ENCODE measurements at places on chromosomes 1 and 21.

GRCh38 chr1:11999236-11999635 lies 19.0 kb downstream of the MFN2 start:
- H3K36me3 ChIP-seq: peaks cover 39% of the 10 kb centered on the region
- no peaks in the 10 kb centered on the region for H3K4me1 ChIP-seq
- no peak for DNase-seq
- H3K27ac ChIP-seq: no peak overlapping the region
- no peaks in the 10 kb centered on the region for H3K27me3 ChIP-seq

- peaks cover 47% of the 10 kb centered on the region for H3K4me1 ChIP-seq
- peaks cover 19% of the 10 kb centered on the region for H3K27me3 ChIP-seq
- H3K36me3 ChIP-seq: no peaks in the 10 kb centered on the region
- peak overlapping the region; percentile 83 for H3K4me3 ChIP-seq
- peak overlapping the region; percentile 70 for H3K27ac ChIP-seq
Measured at GRCh38 chr1:39898648-39899603, 2.8 kb downstream of the MYCL start.

GRCh38 chr1:11383553-11384169 lies 95.3 kb upstream of the DISP3 start:
- no peaks in the 10 kb centered on the region for H3K4me1 ChIP-seq
- H3K27ac ChIP-seq: no peak overlapping the region
- H3K27me3 ChIP-seq: peaks cover 58% of the 10 kb centered on the region
- no peak for DNase-seq

DNA sequence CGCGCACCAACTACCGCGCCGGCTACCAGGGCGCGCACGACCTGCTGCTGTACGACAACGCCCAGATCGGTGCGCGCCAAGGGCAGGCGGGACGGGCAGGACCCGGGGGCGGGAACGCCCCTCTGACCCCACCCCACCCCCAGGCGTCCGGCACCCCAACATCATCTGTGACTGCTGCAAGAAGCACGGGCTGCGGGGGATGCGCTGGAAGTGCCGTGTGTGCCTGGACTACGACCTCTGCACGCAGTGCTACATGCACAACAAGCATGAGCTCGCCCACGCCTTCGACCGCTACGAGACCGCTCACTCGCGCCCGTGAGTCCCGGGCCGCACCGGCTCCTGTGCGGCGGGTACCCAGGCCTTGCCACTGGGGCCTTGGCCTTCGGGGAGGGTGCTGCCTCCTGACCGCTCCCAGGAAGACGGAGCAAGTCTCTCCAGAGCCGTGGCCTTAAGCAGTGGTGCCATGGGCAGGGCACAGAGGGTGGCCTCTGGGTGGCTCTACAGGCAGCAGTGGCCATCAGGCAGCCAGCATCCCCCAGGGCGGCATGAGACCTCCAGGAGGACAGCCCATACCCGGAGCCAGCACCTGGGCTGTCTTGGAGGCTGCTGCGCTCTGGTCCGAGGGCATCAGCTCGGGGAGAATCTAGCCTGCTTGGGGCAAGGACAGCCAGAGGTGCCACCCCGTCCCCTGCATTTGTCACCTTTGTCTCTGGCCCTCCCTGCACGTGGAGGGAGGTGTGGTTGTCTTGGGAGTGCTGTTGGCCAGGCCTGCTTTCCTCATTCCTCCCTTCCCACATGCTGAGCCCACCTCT lies 8.1 kb upstream of the MMP23B start:
- H3K36me3 ChIP-seq: peaks cover under 1% of the 10 kb centered on the region
- no peaks in the 10 kb centered on the region for H3K27me3 ChIP-seq
- H3K27ac ChIP-seq: no peak overlapping the region
- H3K4me3 ChIP-seq: no peak overlapping the region
- DNase-seq: no peak

- DNase-seq: no peak
- H3K36me3 ChIP-seq: no peaks in the 10 kb centered on the region
- no peaks in the 10 kb centered on the region for H3K27me3 ChIP-seq
- no peak overlapping the region for H3K4me3 ChIP-seq
- peaks cover 1% of the 10 kb centered on the region for H3K4me1 ChIP-seq
Measured at GRCh38 chr1:79825551-79825950, 819.0 kb upstream of the ADGRL4 start.

GRCh38 chr1:46413596-46413985 lies 19.5 kb downstream of the FAAH start:
- H3K36me3 ChIP-seq: peaks cover 5% of the 10 kb centered on the region
- H3K4me3 ChIP-seq: no peak overlapping the region

DNA sequence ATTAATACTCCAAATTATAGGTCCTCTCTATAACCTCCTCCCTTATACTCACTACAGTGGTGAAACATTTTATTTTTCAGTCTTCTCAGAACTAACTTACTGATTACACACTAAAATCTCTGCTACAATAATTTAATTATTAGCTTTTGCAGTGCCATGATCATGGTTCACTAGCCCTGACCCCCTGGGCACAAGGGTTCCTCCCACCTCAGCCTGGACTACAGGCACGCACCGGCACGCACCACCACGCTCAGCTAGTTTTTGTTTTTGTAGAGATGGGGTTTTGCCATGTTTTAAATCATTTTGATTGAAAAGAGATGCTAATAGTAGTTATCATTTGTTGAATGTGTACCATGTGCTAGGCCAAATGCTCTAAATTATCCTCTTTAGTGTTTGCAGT lies 6.3 kb downstream of the PATJ start:
- no peak for DNase-seq
- no peak overlapping the region for H3K4me3 ChIP-seq
- H3K27ac ChIP-seq: peak overlapping the region; percentile 79
- H3K36me3 ChIP-seq: peaks cover 4% of the 10 kb centered on the region
- H3K4me1 ChIP-seq: peaks cover 33% of the 10 kb centered on the region

DNA sequence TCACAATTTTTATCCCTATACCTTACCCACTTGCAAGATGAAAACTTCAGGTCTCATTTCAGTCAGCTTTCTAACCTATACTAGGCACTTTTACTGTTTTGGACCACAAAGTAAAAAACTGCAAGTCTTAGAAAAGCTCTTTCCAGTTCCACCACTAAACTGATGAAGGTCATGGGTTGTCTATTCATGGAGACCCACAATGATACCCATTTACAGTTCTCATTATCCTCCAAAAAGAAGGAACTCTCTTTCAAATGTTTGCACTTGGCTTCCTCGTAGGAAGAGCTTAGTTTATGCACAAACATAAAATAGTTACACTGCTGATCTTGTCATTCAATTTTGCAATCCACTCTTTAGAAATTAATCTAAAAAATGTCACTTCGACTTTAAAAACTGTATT lies 9.3 kb downstream of the ZNF281 start:
- H3K36me3 ChIP-seq: peaks cover 2% of the 10 kb centered on the region
- no peak overlapping the region for H3K27ac ChIP-seq
- H3K4me1 ChIP-seq: peaks cover 9% of the 10 kb centered on the region
- H3K27me3 ChIP-seq: no peaks in the 10 kb centered on the region
- no peak overlapping the region for H3K4me3 ChIP-seq

DNA sequence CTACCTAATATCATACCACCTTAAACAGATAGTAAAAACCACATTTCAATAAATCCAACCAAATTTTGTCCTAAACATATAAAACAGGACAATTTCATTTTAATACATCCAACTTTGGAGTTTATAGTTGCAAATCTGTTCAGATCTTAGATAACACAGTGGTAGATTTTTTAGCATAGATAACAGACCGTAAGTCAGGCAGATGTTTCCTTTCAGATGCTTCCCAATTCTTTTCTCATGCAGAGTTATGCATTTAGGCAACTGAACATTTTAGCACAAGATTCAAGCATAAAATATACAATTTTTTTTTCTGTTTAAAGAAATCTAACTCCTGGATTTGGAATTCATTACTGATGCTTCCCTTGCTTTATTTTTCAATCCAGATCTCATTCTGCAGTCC lies 156.5 kb upstream of the ZNHIT6 start:
- H3K4me1 ChIP-seq: peaks cover 4% of the 10 kb centered on the region
- no peak overlapping the region for H3K4me3 ChIP-seq
- no peaks in the 10 kb centered on the region for H3K36me3 ChIP-seq
- H3K27me3 ChIP-seq: peaks cover 11% of the 10 kb centered on the region

DNA sequence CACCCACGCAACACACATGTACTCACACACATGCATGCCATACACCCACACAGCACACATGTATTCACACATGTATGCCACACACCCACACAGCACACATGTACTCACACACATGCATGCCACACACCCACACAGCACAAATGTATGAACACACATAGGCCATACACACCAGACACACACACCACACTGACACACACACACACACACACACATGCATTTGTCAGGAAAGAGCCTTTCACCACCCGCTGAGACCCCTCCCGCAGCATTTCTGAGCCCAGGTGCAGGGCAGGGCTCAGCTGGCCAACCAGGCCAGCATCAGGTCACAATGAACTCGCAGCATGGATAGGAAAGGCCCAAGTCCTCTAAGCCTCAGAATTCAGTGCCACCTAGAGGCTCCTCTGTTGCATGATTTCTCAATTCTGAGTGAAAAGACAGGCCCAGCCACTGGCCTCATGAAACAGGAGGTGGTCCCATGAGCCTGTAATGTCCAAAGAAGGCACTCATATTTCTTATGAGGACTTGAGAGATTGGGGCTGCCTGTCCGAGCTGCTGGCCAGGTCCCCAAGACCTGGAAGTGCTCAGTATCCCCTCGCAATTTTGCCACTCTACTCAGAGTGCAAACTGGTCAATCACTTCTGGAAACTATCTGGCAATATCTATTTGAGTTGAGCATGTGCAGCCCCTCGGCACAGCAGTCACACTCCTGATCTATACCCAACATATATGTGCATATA lies 57.3 kb downstream of the PSMG1 start:
- peaks cover 2% of the 10 kb centered on the region for H3K36me3 ChIP-seq
- DNase-seq: no peak
- H3K4me3 ChIP-seq: no peak overlapping the region
- peaks cover 2% of the 10 kb centered on the region for H3K4me1 ChIP-seq

DNA sequence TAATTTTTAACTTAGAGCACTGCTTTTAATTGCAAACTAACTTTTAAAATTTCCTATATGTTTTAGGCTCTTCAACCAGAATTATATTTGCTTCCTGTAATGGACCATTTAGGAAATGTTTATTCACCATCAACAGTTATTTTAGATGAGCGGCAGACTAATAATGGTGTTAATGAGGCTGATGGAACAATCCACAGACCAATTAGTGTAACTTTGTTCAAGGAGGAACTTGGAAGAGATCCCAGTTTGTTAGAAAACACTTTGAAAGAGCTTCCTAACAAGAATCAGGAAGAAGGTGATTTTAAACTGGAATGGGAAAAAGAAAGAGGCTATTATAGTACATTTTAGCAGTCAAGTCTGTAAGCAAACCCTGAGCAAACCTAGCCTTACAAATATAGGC lies 19.4 kb upstream of the GNG5 start:
- no peak overlapping the region for H3K4me3 ChIP-seq
- no peaks in the 10 kb centered on the region for H3K27me3 ChIP-seq
- no peaks in the 10 kb centered on the region for H3K4me1 ChIP-seq
- peaks cover 12% of the 10 kb centered on the region for H3K36me3 ChIP-seq
- H3K27ac ChIP-seq: no peak overlapping the region

DNA sequence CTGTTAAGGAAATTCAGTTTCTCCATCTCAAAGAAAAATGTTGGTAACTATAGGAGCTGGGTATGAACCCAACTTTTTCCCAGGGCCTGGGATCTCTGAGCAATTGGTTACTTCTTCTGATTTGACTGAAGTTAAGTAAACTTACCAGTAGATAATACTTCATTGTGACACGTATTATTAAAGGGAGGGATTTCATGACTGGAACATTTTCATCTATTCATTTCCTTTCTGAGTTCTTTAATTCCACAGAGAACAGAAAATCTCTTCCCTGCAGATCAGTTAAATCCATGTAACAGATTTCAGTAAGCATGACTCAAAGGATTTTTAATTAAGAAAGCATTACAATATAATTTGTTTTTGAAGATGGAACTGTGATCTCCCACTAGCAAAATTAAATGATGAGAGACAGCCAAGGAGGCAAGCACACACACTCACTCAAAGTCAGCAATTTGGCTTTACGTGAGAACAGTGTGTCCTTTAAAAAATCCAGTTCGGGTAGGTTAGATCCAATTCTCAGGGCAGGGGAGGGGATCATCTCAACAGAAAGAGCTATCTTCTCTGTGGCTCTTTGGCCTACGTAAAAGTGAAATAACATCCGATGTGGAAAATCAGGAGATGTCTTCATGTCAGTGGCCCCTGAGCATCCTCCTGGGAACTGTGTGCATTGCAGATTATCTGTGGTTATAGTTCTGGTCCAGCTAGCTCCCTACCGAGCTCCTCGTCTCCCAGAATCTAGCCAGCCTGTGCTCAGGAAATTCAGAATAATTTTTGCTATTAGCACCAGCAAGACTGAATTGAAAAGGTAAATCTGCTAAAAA lies 10.8 kb upstream of the MYOC start:
- no peaks in the 10 kb centered on the region for H3K36me3 ChIP-seq
- no peaks in the 10 kb centered on the region for H3K27me3 ChIP-seq
- H3K27ac ChIP-seq: peak overlapping the region; percentile 19
- H3K4me3 ChIP-seq: no peak overlapping the region

GRCh38 chr1:154350383-154350782 lies 25.1 kb downstream of the ATP8B2 start:
- DNase-seq: no peak
- peaks cover 27% of the 10 kb centered on the region for H3K36me3 ChIP-seq
- peaks cover 25% of the 10 kb centered on the region for H3K27me3 ChIP-seq
- H3K4me1 ChIP-seq: peaks cover 25% of the 10 kb centered on the region

DNA sequence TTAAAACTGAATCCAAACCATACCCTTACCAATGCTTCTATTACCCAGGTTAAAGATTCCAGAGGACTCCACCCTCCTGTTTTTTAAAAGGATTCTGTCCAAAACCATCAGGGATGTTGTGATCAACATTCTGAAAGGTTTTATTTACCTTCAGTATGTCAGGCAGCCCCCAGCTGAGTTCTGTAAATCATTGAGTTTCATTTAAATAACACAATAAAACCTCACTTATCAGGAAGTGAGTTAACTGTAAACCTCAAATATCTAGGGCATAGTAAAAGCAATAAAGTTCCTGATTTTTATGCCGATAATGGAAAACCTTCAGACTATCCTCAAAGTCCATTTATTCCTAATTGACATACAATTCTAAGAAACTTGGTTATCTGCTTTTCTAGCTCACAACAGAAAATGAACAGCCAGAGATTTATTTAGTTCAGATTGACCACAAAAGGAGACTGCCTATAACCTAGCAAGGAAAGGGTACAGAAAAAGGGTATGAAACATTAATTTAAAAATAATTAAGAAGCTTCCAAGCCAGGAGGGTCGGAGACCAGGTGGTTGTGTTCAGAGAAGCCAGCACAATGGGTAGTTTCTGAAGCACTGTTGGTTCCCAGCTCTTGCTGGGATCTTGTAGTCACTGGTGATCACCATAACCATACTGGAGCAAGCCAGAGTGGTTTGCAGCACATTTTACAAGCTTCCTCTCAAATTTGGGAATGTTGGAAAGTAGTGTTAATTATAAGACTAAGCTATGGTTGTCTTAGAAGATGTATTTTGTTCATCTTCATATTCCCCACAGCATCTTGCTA lies 336.4 kb upstream of the FMN2 start:
- H3K27me3 ChIP-seq: no peaks in the 10 kb centered on the region
- no peaks in the 10 kb centered on the region for H3K36me3 ChIP-seq

DNA sequence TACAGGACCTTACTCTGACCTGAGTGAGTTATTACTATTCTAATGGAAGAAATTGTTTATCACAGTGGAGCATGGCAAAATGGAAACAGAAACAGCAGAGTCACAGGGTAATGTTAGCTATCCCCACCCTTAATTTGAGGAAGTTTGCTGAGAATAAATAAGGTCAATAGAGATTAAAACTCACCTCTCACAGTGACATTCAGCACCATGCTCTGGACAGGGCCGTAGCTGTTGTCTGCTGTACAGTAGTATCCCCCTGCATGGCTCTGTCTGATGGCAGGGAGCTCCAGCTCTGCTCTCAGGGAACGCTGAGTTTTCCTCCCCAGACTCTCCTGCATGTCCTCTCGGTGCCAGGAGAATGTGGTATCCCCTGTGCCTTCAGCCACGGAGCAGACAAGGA lies 11.9 kb downstream of the FCRL4 start:
- H3K27ac ChIP-seq: no peak overlapping the region
- no peak overlapping the region for H3K4me3 ChIP-seq
- H3K4me1 ChIP-seq: no peaks in the 10 kb centered on the region
- no peaks in the 10 kb centered on the region for H3K36me3 ChIP-seq
- DNase-seq: no peak
- peaks cover 28% of the 10 kb centered on the region for H3K27me3 ChIP-seq

Measured in mesothelial cell of epicardium (in vitro differentiated cells).